AG04450 (cell line): ENCODE measurements at places on chromosomes 3 and 15. TPM values are rescaled to one million over a fixed set of nuclear protein-coding genes. Genes with fewer than 3 reads are reported as not detected.

DNA sequence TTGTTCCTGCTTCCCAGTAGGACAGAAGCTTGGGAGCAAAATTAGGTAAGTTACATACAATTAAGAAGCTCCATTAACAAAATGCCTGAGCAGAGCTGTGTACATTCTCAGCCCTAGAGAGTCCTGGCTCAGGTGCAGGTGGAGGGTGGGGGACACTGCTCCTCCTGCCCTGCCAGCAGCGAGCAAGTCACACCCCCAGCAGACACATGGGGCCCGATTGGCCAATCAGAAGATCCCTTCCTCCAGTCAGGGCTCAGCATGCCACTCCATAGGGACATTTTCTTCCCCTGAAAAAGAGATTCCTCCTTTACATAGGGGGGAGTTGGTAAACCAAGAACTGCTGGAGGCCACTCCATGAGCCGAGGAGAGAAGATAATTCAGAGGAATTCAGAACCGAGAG is 62.1 kb downstream of the PLXNA1 start:
- DNase-seq, result no peak

GRCh38 chr3:124664804-124665203 is 65.4 kb upstream of the UMPS start:
- no peak for DNase-seq

DNA sequence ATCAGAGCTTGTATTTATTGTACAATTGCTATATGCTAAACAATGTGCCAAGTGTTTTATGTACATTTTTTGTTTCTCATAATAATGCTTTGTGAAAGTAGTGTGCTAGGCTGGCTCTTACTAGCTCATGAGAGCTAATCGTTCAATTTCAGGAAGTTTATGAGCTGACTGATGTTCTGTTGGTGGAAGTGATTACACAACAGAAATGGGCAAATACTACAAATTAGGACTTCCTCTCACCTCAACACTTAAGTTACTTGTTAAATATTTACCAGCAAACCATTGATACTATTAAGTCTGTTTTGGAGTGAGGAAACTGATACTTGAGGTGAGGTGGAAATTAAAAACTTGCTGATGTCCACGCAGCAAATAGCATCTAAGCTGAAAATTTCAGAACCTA is 32.3 kb downstream of the SLC9C1 start:
- no peak for DNase-seq

DNA sequence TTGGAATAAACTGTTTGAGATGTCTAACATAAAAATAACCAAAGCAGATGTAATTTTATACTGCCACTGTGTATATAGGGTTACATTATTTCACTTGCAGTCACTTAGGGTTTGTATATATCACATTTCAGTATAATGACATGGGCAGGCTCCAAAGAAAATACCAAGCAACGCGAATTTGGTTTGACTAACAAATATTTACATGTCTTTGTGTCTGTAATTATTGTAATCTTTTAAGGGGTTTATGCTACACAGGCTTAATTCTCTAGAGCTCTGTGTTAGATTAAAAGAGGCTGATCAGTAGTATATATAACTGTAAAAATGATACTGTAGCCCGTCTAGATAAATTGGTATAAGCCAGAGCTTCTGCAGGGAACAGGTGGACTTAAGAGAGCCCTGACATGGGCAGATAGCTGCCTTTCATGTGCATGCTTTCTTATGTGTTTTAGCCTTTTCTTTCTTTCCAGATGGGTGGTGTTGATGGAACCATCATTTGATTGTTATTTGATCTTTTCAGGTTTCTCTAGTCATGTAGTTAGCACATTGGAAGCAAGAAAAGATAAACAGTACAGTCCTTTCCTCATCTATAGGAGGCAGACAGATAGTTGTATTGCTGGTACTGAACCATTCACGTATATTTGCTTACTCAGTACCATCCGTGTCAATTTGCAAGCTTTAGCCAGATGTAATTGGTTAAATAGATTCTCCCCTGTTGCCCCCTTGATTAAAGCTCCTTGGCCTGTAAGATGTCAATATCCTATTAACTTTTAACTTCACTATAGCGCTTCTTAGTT is 86.1 kb downstream of the GALK2 start:
- DNase-seq, result peak; percentile 45

DNA sequence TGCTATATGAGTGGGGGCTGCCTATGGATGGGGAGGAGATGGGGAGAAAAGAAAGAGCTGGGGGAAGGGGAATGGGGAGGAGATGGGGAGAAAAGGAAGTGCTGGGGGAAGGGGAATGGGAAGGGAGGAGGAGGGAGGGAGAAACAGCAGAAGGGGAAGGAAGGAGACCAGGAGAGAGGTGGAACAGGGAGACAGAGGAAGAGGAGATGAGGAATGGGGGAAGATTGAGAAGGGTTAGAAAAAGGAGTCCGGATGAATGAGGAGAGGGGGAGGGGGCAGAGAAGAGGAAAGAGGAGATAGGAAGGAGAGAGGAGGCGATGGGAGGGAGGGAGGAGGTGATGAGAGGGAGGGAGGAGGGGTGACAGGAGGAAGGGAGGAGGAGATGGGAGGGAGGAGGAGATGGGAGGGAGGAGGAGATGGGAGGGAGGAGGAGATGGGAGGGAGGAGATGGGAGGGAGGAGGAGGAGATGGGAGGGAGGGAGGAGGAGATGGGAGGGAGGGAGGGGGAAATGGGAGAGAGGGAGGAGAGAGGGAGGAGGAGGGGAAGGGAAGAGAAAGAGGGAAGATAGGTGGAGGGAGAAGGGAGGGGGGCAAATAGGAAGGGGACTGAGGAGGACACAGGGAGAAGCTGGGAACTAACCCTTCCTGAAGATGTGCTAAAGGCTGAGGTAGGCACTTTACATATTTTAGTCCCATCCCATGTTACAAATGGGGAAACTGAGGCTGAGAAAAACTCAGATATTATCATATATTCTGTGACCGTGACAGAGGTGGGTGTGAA is 6.6 kb upstream of the BCL2L10 start:
- DNase-seq, result no peak

DNA sequence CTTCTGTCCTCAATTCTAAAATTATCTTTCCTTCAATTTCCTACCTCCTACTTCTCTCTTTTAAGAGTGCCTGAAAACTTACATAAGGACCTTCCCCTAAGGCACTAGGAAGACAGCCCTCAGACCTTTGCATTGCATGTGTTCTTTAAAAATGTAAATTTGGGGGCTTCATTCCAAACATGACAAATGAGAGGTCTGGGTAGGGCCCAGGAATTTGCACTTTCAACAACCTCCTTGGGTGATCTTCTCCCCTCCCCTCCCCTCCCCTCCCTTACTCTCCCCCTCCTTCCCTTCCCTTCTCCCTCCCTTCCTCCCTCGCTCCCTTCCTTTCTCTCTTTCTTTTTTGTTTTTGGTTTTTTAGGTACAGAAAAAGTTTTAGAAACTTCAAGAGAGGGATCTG is 18.7 kb downstream of the USF3 start:
- no peak for DNase-seq

DNA sequence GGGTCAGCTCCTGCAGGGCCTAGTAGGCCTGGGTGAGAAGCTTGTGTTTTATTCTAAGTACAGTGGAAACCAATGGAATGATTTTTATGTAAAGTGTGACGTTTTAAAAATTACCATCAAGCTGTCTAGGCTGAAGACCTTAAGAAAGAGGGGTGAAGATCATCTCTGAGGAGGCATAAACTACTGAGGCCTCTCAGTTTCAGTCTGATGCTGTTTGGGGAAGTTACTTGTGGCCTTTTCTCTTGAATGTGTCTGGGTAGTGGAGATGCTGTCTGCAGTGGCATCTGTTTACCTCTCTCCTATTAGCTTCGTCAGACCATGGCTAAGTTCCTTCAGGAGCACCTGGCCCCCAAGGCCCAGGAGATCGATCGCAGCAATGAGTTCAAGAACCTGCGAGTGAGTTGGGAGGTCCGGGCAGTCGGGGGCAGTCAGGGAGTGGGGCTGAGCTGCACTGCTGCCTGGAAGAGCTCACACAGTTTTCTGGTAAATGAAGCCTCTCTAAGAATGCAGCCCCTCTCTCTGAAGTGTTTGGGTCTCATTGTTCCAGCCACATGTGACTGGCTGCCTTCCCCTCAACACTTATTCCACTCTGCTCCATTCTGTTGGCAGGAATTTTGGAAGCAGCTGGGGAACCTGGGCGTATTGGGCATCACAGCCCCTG is 1.9 kb downstream of the IVD start:
- DNase-seq, result no peak

DNA sequence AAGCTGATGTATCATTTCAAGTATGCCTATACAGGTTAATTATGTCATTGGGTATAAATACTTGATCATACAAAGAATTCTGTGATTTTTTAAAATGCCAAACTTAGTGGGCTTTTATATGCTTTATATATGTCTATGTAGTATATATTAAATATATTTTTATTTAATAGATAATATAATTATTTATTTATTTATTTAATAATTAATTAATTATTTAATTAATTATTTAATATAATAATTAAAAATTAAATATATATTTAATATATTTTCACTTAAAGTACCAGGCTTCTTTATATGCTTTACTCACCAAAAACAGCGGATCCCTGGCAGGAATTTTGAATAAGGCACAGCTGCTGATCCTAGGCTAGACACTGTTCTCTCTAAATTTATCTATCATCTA is 687.0 kb downstream of the VGLL3 start:
- DNase-seq, result no peak

DNA sequence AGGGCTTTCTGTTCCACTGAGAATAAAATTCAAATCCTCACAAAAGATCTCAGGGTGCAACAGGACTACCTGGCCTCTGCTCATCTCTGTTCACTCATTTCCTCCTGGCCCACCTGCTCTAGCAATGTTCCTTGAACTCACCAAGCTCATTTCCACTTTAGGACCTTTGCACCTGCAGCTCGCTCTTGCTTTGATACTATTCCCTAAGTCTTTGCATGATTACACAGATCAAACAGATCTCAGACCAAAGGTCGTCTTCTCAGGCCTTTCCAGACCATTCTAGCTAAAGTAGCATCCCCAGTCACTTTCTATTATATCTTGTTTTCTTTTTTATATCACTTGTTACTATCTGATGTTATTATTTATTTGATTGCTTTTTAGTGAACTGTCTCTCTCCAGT is 54.7 kb downstream of the B3GNT5 start:
- DNase-seq, result no peak

DNA sequence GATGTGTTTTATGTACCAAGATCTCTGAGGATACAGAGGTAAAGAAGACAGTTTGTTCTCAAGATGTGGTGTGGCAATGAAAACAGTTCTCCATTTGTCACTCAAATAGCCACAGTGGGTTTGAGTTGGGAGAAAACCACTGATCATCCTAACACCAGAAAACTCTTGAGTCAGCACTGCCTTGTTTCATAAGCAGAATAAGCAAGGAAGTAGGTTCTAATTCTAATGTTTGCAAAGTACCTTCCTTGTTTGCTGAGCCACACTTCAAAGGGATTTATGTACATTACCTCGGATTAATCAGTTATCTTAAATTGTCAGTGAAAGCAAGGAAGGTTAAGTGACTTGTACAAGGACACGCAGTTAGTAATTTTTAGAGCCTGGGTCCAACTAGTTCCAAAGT is 107.8 kb upstream of the BOC start:
- no peak for DNase-seq

DNA sequence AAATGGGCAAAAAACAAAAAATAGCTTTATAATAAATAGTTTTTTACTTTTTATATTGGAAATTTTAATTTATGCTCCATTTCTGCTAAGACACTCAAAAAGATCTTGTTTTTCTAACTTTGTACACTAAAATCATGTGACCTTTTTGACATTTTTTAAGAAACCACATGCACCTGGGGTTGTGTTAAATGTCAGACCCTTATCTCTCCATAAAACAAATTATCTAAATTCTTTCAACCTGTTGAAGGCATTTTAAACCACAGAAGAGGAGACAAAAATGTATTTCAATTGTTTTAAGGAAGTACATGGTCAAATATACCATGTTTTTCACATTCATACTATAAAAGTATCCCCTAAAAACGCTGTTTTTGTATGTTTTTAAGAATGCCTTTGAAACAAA is 29.2 kb downstream of the IFT80 start:
- no peak for DNase-seq

- DNase-seq, result no peak
Observed at GRCh38 chr15:91852741-91853510, 582 bp upstream of the SLCO3A1 start.

DNA sequence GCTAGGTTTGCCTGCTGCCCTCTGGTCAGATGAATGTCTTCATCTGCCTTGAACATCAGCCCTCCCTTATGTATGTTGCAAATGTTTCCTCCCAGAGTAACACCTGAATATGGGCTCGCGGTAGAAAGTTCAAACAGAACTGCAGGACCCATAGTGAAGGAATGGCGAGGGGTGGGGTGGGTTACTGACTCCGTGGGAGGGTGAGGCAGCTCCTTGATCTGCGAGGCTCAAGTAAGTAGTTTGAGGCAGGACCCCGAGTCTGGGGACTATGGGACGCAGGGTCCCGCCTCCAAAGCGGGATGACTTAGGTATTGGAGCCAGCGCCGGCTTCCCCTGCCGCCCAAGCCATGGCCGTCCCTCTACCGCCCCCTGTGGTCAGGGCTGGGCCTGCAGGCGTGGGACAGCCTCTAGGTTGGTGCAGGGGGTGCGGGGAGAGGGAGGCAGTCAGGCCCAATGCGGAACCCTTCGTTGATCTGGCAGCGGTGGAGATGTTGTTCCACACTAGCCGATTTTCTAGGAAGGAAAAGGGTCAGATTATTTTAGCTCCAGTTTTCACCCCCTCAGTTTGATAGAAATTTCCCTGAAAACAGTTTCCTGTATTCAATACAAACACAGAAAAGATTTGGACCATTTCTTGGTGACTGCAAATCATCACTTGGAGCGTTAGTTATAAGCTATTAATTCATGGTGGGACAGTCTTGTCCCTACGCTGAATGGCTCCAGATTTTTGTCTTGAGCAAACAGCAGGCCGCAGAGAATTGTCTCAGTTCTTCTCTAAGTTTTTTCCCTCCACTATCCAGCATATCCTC is 72.3 kb downstream of the CORO2B start:
- no peak for DNase-seq

- no peak for DNase-seq
Observed at GRCh38 chr15:82297546-82297945, 34.9 kb downstream of the SAXO2 start.

GRCh38 chr3:168070919-168071318 is 24.8 kb downstream of the GOLIM4 start:
- no peak for DNase-seq

Gene SLC6A1
- not detected in 2 replicates for polyA plus RNA-seq

Gene ROBO2
- 15.1 and 16.3 TPM in 2 replicates for polyA plus RNA-seq

Gene ACTC1
- 0.46 and 0.48 TPM in 2 replicates for polyA plus RNA-seq

Gene IQSEC1
- polyA plus RNA-seq, result 3.6 and 5.4 TPM in 2 replicates

Gene RBP2
- not detected in 2 replicates for polyA plus RNA-seq

Gene TMEM158
- polyA plus RNA-seq, result 24.7 and 25.1 TPM in 2 replicates

Gene PIERCE2
- polyA plus RNA-seq, result 2.1 and 3.0 TPM in 2 replicates

Gene PEX11A
- polyA plus RNA-seq, result 7.3 and 7.5 TPM in 2 replicates

Gene NOX5
- 0.15 TPM in 2 replicates for polyA plus RNA-seq
